ENCODE measurements at places on chromosomes 16 and 17. TPM values are rescaled to one million over a fixed set of nuclear protein-coding genes. Genes with fewer than 3 reads are reported as not detected.

The KRT39 gene
- total RNA-seq: not detected

GRCh38 chr17:65495122-65496055 lies 66.1 kb downstream of the AXIN2 start:
- no peak for DNase-seq
- H3K4me3 ChIP-seq: no peak overlapping the region
- peaks cover 3% of the 10 kb centered on the region for H3K27me3 ChIP-seq
- H3K36me3 ChIP-seq: no peaks in the 10 kb centered on the region

DNA sequence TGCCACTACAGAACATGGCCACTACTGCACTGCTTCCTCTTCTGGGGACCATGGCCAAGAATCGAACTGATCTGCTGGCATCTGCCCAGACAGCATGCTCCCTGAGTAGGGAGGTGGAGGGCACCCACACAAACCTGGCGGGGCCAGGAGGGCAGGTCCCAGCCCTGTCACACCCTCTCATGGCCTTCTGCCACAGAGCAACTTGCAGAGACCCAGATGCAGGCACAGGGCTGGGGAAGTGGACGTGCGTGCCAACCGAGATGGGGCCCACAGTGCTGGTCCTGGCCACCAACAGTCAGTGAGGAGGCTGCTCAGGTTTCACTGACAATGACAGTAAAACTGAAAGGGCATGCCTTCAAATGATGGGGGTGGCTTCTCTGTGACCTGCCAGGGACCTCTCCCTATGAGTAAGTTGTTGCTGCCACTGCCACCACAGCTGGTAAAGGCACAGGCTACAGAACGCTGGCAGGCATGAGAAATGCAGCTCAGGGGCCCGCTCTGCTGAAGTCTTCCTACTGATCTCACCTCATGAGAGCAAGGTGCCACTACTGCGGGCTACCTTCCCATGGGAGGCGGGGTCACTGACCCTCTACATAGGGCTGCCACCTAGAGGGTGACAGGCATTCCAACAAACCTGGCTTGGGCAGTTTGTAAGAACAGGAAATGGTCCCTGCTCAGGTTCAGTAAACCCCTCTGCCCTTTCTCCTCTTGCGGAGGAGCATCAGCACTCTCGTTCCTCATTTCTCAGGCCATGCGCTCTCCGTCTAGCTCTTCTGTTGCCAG lies 15.5 kb downstream of the HIC1 start:
- H3K36me3 ChIP-seq: peaks cover 15% of the 10 kb centered on the region
- no peak for DNase-seq
- peaks cover 34% of the 10 kb centered on the region for H3K4me1 ChIP-seq
- H3K27me3 ChIP-seq: no peaks in the 10 kb centered on the region
- no peak overlapping the region for H3K27ac ChIP-seq

The MMP28 gene
- total RNA-seq: not detected

DNA sequence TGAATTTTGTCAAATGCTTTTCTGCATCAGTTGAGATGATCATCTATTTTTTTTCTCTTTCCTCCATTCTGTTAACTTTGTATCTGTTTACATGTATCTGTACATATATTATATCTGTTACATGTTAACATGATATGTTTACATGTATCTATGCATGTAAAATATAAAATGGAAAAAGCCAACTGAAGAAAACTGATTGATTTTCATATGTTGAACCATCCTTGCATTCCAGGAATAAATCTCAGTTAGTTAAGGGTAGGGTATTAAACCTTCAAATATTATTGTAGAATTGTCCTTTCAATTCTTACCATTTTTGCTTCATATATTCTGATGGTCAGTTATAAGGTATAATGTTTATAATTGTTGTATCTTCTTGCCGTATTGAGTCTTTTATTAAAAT lies 336.1 kb downstream of the ZFHX3 start:
- no peaks in the 10 kb centered on the region for H3K27me3 ChIP-seq
- H3K4me3 ChIP-seq: no peak overlapping the region
- no peaks in the 10 kb centered on the region for H3K4me1 ChIP-seq

The CDH3 gene
- not detected for total RNA-seq

DNA sequence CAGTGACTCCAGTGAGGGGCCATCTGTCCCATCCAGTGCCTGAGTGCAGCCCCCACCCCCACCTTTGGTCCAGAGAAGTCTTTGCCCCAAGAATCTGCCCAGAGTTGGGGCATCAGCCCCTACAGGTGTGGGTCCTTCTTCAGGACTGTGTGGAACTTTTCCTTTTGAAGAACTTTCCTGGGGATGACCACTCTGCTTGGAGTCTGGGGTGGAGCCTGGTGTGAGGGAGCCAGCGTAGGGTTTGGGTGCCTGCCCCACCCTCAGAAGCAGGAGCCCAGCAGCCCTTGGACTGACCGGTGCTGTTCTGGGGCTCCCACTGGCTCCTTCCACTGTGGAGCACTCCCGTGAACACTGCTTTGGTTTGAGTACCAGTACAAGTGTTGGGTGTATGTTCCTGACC lies 19.3 kb downstream of the MPRIP start:
- peaks cover 4% of the 10 kb centered on the region for H3K36me3 ChIP-seq
- H3K4me1 ChIP-seq: no peaks in the 10 kb centered on the region
- DNase-seq: no peak
- no peak overlapping the region for H3K4me3 ChIP-seq
- H3K27me3 ChIP-seq: no peaks in the 10 kb centered on the region

Data from HepG2 (cell line).